ENCODE measurements at places on chromosomes 5 and 9. TPM values are rescaled to one million over a fixed set of nuclear protein-coding genes. Genes with fewer than 3 reads are reported as not detected.

GRCh38 chr5:157165668-157166067, 396 bp downstream of the GARIN3 start:
- no peak for DNase-seq

GRCh38 chr5:160693831-160694465, 158.1 kb downstream of the ATP10B start:
- no peak for DNase-seq

DNA sequence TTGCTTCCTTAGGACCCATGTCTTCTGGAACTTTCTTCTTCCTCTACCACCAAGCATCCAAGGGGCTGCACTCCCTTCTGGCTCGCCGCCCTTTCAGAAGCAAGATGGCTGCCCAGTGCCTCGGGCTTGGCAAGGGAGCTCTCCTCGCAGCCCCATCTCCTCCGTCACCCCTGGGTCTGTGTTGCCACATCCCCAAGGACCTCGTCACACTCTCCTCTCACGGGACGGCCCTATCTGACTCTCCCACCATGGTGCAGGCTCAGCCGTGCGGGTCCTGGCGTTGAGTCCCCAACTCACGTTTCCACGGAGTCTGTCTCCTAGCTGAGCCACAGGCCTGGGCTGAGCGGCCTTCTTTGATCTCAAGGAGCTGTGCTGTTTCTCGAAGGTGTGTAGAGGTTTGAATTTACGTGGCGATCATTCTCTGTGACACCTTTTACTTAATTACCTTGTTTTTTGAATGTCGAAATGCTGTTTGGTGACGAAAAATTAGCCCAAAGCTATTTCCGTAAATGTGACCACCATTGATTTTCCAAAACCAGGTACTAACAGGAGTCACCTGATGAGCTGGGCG, 15.0 kb upstream of the SCGB3A1 start:
- no peak for DNase-seq

DNA sequence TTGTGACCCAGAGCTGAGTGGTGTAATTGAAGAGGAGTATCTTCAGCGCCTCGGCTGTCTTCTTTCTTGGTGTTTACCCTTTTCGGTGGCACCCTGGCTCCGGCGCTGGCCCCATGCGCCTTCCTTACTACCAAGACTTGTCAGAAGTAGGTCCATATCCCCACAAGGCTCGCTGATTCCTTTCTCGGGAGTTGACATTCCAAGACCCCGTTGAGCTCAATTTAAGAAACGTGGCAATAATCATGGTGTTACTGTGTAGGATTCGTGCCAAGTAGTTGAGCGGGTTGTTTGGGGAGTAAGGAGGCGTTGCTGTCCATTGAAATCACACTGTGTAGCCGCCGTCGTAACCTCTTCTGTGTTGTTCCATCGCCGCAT, 795 bp downstream of the NDUFAF2 start:
- no peak for DNase-seq

The NR4A3 gene
- 0.37 TPM for polyA plus RNA-seq

The F2RL1 gene
- 27.8 TPM for polyA plus RNA-seq

The ORM2 gene
- not detected for polyA plus RNA-seq
